ENCODE measurements at places on chromosomes 5 and 9.

GRCh38 chr9:115855458-115856133 is 298.0 kb upstream of the PAPPA start:
- DNase-seq, result no peak

DNA sequence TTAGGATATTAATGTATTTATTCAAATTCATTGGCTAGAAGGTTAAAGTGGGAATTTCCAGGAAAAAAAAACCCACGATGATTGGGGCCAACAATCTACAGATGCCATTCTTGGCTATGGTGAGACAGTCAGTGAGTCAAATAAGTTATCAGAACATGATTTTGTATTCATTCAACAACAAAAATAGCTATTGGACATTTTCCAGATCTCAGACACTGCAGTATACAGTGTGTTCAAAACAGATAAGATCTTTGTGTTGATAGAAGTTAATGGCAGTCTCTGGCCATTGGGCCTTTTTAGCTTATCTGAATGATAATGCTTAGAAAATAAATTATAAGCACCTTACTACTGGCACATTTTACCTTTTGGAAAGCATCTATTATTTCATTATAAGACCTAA is 547.7 kb downstream of the MAT2B start:
- no peak for DNase-seq

- DNase-seq, result no peak
These were observed 142.5 kb upstream of the SLC24A2 start for GRCh38 chr9:19931098-19931890.

GRCh38 chr5:136174021-136174659 is 18.8 kb downstream of the SMIM32 start:
- no peak for DNase-seq

GRCh38 chr9:109193974-109194556 is 27.0 kb upstream of the FRRS1L start:
- no peak for DNase-seq

GRCh38 chr5:99721506-99721905 is 792.7 kb upstream of the CHD1 start:
- DNase-seq, result no peak

GRCh38 chr9:15622318-15622971 is 69.6 kb downstream of the CCDC171 start:
- DNase-seq, result no peak

- DNase-seq, result no peak
These were observed 23.4 kb downstream of the ADCY2 start for GRCh38 chr5:7419367-7419766.

DNA sequence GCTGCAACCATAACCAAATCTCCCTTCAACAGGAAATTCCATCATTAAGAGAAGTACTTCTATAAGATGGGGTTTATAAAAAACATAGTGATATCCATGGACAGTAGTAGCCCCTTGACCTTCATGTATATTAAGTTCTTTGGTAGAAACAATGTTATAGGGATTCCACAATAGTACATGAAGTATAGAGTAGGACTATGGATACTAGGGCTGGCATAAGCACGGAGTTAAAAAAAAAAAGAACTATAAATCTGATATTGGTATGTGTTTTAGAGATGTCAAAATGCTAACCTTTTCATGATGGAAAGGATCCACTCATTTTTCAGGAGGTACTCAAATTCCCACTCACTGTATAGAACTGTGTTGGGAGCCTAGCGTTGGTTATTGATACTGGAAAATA is 337.6 kb downstream of the FGF10 start:
- no peak for DNase-seq

DNA sequence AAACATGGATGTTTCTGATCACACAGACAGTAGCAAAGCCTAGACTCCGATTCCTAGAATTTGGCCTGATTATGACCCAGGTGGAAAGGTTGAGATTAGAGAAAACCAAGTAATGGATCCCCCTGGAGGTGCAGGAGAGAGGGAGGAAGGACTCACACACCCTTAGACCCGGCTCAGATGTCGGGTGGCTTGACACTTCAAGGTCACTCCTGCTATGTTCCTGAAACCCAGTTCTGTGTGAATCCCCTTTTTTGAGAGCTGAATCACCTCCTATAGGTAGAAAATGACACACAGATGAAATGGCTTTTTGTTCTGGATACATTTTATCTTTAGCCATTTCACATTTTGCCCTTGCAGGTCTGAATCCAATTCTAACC is 192.8 kb downstream of the ARRDC3 start:
- no peak for DNase-seq

GRCh38 chr9:87682085-87682484 is 43.8 kb upstream of the CTSL start:
- no peak for DNase-seq

GRCh38 chr9:131036529-131037334 is 27.8 kb downstream of the LAMC3 start:
- no peak for DNase-seq

DNA sequence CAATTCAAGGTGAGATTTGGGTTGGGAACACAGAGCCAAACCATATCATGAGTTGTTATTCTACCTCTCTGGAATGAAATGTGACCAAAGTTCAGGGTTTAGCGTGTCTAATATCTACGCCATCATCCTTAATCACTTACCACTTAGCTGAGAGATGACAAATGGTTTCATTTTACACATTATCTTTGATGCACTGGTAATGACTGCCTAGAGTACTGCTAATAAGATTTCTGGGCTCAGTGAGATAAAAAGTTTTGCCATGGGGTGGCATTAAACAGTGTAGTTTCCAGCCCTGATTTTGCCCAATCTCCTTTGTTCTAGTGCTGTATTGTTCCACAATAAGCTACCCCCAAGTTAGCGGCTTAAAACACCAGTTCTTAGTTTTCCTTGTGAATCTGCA is 367.2 kb downstream of the MLLT3 start:
- no peak for DNase-seq

DNA sequence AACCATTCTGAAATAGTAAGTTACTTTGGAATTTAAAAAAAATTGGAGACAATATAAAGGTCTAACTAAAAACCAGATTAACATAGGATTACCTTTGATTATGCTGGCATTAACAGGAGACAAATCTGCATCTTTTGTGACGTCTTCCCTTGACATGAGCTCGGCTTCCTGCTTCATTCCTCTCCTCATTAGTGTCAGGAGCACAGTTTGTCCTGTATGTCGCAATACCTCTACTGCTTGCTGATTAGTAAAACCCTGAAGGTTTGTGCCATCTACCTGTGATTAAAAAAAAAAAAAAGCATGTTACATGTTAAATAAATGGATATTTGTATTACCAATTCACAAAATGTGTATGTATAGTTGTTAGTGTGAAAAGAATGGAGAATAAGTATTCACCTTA is 73.7 kb downstream of the MPDZ start:
- no peak for DNase-seq

- DNase-seq, result no peak
These were observed 16.9 kb upstream of the LECT2 start for GRCh38 chr5:135971701-135972100.

DNA sequence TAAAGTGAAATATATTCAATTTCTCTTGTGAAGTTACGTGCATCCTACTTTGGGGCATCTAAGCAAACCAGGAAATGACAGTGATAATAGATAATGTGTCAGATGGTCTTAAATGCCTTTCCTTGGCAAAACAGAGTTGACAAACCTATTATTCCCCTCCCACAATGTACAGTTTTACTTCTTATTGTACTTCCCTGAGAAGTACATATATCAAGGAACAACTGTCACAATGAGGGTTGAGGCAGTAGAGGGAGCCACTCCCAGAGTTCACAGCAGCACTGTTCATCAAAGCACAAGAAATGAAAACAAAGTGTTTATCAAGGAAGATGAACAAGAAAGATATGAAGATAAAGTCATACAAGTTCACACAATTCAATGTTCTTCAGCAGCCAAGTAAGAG is 41.1 kb downstream of the ELAVL2 start:
- no peak for DNase-seq

GRCh38 chr9:84300271-84300670 is 40.3 kb downstream of the SLC28A3 start:
- no peak for DNase-seq

DNA sequence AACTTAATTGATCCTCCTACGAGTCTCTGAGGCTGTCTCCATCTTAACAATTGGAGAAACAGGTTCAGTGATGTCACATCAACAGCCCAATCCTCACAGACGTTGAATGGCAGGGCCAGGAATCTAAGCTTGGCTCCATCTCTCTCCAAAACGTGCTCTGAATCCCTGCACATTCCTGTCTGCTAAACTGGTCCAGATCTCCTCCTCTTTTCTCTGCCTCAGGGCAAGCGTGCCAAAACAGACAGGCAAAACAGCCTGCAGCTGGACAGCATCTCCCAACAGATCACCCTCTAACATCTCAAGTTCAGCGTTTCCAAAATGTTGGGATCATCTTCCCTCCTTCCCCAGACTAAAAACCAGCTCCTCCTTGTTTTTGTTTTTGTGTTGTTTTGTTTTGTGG is 6.6 kb downstream of the FBP1 start:
- no peak for DNase-seq

GRCh38 chr5:160231783-160232342 is 2.6 kb downstream of the FABP6 start:
- no peak for DNase-seq

DNA sequence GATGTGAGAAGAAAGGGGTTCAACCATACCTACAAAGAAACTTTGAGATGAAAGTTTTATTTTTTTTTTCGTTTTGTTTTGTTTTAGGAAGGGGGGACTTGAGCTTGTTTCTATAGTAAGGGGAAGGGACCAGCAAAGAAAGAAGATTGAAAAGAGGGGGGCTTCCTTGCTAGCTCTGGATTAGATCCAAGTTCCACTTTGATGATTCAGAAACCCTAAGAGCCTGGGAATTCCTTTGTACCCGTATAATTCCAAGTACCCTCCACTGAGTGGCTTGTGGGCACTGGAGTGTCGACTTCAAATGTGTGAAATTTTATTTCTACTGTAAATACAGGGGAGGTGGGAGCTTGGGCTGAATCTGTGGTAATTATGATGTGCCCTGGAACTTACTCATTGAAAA is 10.9 kb downstream of the MAMDC2 start:
- no peak for DNase-seq

GRCh38 chr5:154110716-154111115 is 71.9 kb downstream of the MFAP3 start:
- no peak for DNase-seq

DNA sequence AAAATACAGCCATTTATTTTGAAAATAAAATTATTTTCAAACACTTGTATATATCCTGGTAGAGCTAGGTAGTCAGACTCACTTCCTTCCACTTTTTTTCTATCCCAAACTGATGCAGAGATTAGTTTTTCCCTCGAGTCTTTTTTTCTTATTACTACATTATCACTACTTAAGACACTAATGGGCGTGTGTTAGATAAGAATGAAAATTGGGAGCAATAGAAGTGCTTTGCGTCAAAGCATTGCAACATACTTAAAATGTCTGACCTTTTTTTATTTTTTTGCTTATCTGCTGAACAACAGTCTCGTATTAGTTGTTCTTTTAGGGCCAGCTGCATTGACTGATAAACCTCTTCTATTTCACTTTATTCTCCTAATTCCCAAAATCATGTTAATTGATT is 1278.7 kb downstream of the CDH12 start:
- DNase-seq, result no peak

DNA sequence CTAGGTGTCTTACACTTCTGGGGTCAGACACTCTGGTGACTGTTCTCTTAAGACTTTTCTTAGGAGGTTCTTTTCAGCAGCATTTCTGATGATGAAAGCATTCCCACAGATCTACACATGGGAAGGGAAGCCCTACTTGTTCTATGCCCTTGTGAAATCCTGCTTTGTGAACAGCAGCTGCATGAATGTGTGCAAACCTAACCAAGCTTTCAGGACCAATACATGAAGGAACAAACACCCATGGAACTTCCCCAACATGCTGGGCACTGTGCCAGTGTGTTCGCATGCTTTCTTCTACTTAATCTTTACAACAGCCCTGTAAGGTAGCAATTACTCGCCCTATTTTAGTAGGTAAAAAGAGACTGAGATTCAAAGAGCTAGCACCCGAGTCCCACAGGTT is 439.9 kb upstream of the KLF4 start:
- peak; percentile 72 for DNase-seq

GRCh38 chr5:42908086-42908485 is 96.4 kb upstream of the SELENOP start:
- DNase-seq, result no peak

DNA sequence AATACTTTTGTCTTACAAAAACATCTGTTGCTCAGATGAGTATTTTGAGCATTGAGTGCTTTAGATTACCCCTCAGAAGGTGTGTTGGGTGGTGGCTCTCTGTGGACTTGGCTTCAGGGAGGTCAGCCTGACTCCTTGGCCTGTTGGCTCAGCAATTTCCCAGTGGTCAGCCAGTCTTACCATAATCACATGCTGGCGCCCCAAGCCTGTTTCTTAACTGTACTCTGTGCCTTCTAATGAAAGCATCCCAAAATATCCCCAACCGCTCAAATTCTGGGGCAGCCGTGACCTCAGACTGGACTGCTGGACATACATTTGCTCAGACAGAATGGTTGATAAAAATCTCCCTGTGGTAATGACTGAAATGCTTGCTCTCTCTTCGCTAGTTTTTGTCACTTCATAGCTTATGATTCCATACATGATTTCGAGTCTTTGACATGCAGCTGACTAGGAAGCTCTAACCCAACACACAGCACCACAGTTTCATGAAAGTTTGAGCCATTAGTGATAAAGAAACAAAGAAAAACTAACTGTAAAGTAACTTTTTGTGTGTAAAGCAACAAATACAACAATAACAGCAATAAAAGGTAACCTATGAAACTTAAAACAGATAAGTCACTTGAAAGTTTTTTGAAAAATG is 562.2 kb upstream of the MEF2C start:
- DNase-seq, result no peak

DNA sequence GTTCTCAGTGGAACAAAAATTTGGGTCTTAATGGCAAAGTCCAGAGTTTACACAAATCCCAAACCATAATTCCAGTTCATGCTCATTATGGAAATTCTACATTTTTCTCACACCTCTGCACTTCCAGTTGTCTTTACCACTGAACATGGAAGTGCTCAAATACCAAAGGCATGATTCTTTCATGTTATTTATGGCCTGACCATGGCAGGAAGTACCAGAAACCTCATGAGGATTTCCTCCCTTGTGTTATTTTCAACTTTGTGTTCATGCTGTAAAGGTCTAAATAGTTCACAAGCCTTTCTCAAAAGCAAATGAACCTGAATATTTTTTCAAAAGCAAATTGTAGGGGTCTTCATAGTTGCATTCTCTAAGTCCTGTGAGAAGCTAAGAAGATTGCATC is 82.0 kb upstream of the ITGA1 start:
- no peak for DNase-seq

GRCh38 chr9:89667726-89668125 is 62.9 kb downstream of the GADD45G start:
- DNase-seq, result no peak

- DNase-seq, result no peak
These were observed 70.6 kb downstream of the RXRA start for GRCh38 chr9:134396825-134397224.
